ENCODE measurements at places on chromosomes 5 and 9.

DNA sequence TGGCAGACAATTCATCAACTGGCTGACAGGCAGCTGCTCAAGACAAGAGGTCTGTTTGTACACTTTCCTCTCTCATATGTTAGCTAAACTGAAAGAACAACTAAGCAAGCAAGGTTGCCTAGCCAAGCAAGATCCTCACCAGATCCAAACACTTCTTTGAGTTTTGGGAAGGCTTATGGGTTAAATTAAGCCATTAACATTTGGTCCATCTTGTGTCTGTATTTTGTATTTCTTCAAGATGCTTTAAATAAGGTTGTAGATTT, 170.4 kb upstream of the RAI14 start:
- DNase-seq: no peak

DNA sequence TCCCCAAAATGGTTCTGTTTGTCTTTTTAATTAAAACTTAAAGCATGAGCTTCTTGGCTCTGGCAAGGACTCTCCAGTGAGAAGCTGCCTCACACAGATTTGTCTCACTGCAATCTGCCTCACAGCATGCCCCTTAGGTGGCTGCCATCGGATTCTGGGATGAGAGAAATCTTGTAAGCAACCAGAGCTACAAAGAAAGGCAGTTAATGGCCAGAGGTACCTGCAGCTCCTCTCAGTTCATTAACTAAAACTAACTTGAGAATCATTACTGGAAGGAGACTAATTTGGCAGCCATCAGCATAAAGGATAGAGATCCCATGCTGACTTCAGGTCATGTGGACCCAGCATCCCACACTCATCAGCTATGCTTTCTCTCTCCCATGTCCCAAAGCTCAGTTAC, 220.6 kb upstream of the DMAC1 start:
- no peak for DNase-seq

GRCh38 chr9:126619361-126620135, 5.8 kb downstream of the LMX1B start:
- DNase-seq: no peak

GRCh38 chr5:174111287-174111973, 65.9 kb downstream of the NSG2 start:
- DNase-seq: no peak

DNA sequence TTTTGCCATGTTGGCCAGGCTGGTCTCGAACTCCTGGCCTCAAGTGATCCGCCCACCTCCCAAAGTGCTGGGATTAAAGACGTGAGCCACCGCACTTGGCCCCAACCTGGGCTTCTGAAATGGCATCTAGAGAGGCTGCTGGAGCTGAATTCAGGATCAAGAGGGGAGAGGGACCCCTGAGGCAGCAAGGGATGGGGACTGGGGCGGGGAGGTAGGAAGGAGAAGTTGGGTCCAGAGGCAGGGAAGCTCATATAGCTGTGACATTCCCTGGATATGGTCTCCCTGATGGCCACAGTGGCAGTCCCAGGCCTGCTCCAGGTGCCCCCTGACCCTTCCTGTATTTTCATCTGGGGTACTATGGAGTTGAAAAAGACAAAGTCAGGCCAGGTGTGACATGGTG, 12.1 kb downstream of the REEP2 start:
- DNase-seq: no peak

- no peak for DNase-seq
These were observed 8.5 kb upstream of the CCDC187 start for GRCh38 chr9:136312436-136312835.

DNA sequence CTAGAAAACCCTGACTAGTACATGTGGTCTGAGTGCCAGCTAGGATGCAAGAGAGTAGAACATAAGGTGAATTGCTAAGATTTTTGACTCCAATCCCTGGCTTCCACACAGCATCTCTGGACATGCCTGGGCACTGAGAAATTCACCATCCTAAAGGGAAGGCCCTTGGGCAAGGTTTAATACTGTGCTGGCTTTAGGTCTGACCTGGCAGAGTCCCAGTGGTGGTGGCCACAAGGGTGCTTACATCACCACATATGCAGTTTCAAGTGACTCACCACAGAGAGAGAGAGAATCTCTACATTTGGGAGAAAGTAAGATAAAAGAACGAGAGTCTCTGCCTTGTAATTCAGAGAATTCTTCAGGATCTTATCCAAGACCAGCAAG, 661.6 kb upstream of the C9orf72 start:
- DNase-seq: no peak

GRCh38 chr5:161547406-161547737, 847 bp upstream of the GABRB2 start:
- no peak for DNase-seq

DNA sequence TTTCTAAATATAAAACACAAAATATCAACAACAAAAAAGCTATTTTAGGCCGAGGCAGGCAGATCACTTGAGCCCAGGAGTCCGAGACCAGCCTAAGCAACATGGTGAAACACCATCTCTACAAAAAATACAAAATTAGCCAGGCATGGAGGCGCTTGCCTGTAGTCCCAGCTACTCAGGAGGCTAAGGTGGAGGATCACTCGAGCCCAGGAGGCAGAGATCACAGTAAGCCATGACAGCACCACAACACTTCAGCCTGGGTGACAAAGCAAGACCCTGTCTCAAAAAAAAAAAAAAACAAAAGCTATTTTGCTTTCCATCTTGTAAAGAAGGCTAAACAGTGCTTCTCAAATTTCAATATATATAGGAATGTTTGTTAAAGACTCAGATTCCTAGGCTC, 11.3 kb downstream of the C5orf15 start:
- DNase-seq: no peak

DNA sequence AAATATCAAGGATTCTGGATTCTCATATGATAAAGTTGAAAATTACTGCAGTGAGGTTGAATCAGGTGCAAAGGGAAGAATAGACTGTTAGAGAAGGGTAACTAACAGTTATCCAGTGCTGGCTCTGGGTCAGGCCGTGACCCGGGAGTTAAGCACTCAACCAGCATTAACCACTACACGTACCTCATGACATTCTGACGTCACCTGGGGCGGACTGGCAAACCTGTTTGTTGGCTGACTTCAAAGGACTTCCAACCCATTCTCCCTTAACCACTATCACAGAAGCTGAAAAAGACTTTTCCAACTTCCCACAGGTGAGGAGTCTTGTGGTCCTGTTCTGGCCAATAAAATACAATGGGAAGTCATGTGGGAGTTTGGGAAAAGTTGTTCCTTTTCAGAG, 268.9 kb downstream of the ENC1 start:
- no peak for DNase-seq

GRCh38 chr9:2354856-2355696, 266.5 kb upstream of the VLDLR start:
- DNase-seq: no peak

DNA sequence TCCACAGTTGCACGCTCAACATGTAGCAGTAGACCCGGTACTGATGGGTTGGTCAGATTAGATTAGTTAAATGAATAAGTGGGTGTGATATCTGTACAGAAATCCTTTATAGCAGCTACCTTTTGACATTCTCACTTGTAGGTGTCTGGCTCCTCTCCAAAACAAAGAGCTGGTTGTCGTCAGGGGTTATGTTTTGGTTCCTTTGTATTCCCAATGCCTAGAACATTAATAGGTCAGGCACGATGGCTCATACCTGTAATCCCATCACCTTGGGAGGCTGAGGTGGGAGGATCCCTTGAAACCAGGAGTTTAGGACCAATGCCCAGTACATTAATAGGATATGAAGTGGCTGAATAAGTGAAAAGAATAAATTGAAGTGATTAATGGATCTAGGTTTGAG, 182.1 kb downstream of the SNCAIP start:
- DNase-seq: no peak

- no peak for DNase-seq
These were observed 312.5 kb downstream of the ACTL7B start for GRCh38 chr9:108543251-108543778.

- DNase-seq: no peak
These were observed 46.4 kb upstream of the SLCO6A1 start for GRCh38 chr5:102545175-102545574.

Data from activated naive CD8-positive, alpha-beta T cell treated with anti-CD3 and anti-CD28 coated beads, Interleukin-2, amount 50 U/mL, for 16 hours (primary cell).